ENCODE measurements at places on chromosomes 7 and 10. TPM values are rescaled to one million over a fixed set of nuclear protein-coding genes. Genes with fewer than 3 reads are reported as not detected.

- DNase-seq: no peak
Observed at GRCh38 chr7:118615-119391, 73.6 kb upstream of the FAM20C start.

DNA sequence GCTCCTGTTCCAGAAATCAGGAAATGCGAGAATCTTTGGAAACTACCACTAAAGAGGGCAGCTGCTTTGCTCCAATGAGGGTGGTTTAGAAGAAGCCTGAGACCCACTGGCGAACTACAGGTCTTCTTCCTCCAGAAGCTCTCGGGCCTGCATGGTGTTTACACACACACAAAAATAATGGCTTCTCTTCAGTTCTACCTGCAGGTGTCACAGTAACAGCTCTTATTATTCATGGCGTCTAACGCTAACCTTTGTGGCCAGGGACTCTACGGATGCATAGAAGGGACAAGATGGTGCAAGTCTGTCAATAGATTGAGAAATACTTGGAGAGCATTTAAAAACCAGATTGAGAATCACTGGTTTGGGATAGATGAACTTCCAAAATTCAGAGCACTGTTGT lies 22.4 kb downstream of the GPR141 start:
- no peak for DNase-seq

- DNase-seq: no peak
Observed at GRCh38 chr10:113305871-113306270, 247.0 kb upstream of the HABP2 start.

- no peak for DNase-seq
Observed at GRCh38 chr10:48708144-48708543, 23.5 kb downstream of the WDFY4 start.

- DNase-seq: peak; percentile 10
Observed at GRCh38 chr10:8065651-8066050, 11.2 kb downstream of the GATA3 start.

DNA sequence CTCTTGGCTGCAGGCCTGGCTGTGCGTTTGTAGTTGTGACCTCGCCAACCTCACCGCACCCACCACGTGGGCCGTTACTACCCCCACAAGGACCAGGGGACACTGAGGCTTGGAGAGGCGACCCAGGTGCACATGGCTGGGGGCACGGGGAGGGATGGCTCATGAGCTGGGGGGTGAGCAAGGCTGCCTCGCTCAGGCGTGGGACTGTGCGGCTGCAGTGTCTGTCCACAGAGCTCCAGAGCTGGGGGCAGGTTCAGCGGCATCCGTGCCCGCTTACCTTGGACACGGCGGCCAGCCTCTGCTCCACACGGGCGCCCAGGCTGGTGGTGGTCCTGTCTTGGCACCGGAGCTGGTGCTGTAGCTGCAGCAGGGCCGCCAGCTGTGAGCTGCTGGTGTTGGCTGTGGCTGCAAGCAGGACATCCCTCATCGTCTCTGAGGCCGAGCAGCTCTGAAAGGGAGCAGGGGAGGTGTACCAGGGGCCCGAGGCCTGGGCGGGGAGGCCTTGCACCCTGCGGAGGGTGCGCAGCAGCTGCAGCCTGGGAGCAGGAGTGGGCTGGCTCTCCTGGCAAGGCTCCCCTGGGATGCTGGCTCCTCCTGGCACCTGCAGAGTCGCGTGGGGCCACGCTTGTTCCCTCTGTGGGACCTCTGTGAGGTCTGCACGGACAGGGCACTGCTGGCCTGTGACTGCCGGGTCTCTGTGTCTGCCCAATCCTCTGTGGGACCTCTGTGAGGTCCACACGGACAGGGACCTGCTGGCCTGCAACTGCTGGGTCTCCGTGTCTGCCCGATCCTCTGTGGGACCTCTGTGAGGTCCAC lies 60.0 kb upstream of the NKX6-2 start:
- no peak for DNase-seq

The CALHM1 gene
- not detected for total RNA-seq

The TCERG1L gene
- total RNA-seq: not detected

Data from epithelial cell of proximal tubule (primary cell).